CD4-positive, alpha-beta T cell (primary cell): ENCODE measurements at places on chromosomes 16 and 17.

DNA sequence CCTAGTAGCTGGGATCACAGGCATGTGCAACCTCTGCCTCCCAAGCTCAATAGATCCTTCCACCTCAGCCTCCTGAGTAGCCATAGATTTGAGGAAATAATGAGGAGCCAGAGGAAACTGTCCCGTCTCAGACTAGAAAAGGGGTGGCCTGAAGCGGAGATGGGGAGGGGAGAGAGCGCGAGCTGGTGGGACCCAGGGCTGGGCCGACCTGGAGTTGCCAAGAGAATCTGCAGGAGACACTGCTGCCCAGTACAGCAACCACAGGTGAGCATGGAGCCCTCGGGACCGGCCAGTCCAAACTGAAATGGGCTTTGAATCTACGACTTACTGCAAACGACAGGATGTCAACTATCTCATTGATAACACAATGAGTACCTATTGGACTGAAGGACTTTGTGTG is 24.3 kb downstream of the CD300A start:
- no peak for DNase-seq

DNA sequence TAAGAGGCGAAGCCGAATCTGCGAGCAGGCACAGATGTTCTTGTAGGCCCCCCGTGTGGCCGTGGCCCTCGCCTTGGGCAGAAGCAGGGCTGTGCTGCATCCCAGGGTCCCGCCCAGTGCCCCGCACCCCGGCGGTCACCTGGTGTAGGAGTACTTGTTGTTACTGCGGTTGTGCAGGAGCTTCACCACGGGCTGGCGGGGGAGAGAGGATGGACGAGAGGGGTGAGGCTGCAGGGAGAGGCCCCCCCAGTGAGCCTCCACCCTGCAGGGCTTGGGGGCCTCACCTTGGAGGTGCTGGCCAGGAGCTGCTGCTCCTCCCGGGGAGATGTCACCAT is 11.4 kb downstream of the ASPHD1 start:
- DNase-seq, result no peak

DNA sequence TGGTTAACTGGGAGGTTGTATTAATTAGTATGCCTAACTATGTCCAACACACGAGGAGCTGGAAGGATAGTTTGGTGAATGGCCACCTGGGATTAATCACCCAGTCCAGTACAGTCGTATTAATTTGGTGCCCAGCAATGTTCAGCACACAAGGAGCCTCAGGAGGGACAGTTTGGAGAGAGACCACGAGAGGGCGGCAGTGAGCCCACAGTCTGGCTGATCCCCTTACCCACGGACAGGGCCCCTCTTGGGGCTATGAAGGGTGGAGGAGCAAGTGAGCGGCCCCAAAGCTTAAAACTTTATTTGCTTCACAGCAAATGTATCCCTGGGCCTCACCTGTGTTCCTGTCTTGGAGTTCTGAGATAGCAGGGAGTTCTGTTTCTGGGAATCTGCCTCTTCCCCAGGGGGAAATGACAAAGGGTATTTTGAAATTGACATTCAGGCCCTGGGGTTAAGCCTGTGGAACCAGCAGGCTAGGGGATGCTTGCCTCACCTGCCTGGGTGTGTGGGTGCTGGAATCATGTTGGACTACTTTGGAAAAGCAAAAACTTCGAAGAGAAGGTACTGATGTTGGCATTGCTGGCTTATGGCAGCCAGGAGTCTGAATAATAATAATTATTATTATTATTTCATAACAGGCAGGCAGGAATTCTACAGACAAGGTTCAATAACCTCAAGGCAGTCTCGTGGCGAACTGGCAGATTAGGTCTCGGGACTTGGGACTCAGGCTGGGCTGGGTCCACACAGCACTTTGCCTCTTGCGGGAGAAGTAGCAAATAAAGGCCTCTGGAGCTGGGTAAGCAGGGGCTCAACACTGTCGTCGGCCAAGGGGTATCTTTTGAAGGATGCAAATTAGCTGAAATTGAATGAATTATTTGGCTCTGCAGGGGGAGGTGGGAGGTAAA is 227.6 kb upstream of the ASIC2 start:
- peak; percentile 39 for DNase-seq

- peak; percentile 45 for DNase-seq
These were observed 6.2 kb downstream of the PHOSPHO1 start for GRCh38 chr17:49224198-49224996.

GRCh38 chr17:77999413-78000173 is 41.1 kb downstream of the TNRC6C start:
- no peak for DNase-seq

- no peak for DNase-seq
These were observed 8.5 kb downstream of the TP53I13 start for GRCh38 chr17:29577001-29577370.

DNA sequence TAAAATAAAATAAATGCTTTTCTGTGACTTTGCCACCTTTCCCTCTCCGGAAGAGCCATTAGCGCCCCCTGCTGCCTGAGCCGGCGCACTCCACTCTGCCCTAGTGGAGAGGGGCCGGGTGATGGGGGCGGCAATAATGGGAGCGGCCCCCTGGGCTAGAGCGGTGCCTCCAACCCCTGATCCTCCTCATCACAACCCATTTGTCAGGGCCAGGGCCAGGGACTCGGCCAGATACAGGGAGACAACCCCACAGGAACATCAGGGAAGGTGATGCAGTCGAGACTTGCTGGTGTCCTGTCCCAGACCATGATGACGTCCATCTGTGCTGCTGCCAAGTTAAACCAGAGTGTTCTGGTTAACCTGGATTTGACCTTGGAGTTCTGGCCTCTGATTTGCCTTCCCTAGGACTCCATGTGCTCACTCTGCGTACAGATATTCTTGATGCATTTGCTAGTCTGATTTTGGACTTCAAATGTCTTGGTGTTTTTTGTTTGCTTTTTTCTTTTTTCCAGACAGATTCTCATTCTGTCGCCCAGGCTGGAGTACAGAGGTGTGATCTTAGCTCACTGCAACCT is 46.1 kb upstream of the BPTF start:
- no peak for DNase-seq

GRCh38 chr16:19967963-19968362 is 83.3 kb upstream of the GPRC5B start:
- no peak for DNase-seq

DNA sequence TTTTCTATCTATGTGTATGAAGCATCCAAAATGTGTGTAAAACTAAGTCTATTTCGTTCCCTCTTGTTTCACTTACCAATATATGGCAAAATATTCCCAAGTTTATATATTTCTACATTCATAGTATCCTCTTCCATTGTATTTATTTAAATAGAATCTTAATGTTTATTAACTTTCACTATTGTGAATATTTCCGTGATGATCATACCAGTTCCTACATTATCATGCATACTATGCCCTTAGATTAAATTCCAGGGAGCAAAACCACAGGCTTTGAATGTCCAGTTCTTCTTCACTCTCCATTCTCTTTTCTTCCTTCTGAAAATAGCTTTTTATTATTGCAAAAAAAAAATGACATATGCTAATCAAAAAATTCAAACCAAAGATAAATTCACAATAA is 4.0 kb downstream of the MAP2K6 start:
- no peak for DNase-seq
